Stimulated activated CD4-positive, alpha-beta T cell treated with anti-CD3 and anti-CD28 coated beads, Interleukin-4, amount 100 ng/mL, for 48 hours (primary cell): ENCODE measurements at places on chromosomes 13 and 19.
A peak's percentile ranks its signal among the peaks of the same experiment; 100 is the strongest.

DNA sequence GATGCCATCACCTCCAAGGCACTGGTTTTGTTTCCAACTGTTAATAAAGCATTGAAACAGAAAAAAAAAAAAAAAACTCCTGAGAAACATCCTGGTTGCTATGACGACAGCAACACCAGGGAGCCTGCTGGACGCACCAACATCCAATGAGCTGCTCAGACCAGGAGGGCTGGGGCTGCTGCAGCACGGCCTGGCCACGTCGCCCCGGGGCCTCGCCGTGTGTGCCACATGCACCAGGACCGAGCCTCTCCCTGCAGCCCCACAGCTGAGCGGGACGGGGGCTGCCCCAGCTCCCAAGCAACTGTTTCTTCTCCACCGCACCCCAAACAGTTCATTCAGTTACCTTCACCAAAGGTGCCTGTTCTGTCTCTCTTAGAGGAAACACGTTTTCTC lies 54.5 kb downstream of the RASA3 start:
- DNase-seq: no peak

- no peak for DNase-seq
These were observed 3.1 kb upstream of the BEST2 start for GRCh38 chr19:12748489-12748888.

GRCh38 chr19:45668342-45668871 lies 386 bp downstream of the GIPR start:
- DNase-seq: peak; percentile 17

DNA sequence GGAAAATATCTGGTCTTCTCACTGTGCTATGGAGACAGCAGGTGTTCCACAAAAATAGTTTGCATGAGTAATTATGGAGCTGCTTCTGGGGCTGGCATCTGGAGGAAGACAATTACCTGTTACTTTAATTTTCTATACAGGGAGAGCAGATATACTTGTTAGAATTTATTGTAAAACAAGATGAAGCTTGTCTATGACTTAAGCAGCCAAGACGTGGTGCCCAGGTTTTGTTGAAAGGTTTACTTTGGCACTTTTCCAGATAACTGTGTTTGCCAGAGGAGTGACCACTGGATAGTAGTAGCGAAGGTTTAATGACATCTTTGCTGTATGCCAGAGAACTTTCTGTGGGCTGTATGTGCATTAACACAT lies 134.5 kb upstream of the KL start:
- DNase-seq: no peak

- DNase-seq: no peak
These were observed 24.6 kb downstream of the ARHGAP35 start for GRCh38 chr19:46885411-46885810.

DNA sequence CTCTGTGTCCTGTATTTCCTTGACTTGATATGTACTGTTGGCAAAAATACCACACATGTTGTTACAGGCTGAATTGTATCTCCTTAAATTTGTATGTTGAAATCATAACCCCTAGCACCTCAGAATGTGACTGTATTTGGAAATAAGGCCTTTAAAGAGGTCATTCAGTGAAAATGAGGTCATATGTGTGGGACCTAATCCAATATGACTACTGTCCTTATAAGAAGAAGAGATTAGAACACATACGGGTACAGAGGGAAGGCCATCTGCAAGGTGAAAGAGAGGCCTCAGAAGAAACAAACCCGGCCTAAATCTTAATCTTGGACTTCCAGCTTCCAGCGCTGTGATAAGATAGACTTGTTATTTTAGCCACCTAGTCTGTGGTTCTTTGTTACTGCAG lies 202.5 kb downstream of the NUFIP1 start:
- no peak for DNase-seq

- DNase-seq: no peak
These were observed 125.1 kb upstream of the SPATA13 start for GRCh38 chr13:24035411-24035810.

GRCh38 chr13:105602956-105603670 lies 932.3 kb downstream of the EFNB2 start:
- no peak for DNase-seq

- DNase-seq: no peak
These were observed 187.8 kb downstream of the LHFPL6 start for GRCh38 chr13:39415008-39415802.

GRCh38 chr19:47839913-47840312 lies 18.2 kb downstream of the CRX start:
- no peak for DNase-seq

DNA sequence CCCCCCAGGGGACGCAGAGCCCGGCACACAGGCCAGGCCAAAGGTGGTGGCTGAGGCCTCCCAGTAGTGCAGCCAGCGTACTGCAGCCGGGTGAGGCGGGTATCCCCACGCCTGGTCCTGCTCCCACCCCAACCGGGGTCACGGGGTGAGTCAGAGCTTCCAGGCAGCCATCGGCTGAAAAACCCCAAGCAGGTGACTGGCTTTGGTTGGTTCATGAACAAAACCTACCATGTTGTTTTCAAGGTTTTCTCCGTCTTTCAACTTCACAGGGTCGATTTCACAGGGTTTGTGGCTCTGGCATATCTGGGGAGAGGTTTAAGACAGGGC lies 42.1 kb upstream of the C13orf46 start:
- DNase-seq: no peak

GRCh38 chr13:46087481-46087880 lies 17.4 kb downstream of the CPB2 start:
- no peak for DNase-seq

DNA sequence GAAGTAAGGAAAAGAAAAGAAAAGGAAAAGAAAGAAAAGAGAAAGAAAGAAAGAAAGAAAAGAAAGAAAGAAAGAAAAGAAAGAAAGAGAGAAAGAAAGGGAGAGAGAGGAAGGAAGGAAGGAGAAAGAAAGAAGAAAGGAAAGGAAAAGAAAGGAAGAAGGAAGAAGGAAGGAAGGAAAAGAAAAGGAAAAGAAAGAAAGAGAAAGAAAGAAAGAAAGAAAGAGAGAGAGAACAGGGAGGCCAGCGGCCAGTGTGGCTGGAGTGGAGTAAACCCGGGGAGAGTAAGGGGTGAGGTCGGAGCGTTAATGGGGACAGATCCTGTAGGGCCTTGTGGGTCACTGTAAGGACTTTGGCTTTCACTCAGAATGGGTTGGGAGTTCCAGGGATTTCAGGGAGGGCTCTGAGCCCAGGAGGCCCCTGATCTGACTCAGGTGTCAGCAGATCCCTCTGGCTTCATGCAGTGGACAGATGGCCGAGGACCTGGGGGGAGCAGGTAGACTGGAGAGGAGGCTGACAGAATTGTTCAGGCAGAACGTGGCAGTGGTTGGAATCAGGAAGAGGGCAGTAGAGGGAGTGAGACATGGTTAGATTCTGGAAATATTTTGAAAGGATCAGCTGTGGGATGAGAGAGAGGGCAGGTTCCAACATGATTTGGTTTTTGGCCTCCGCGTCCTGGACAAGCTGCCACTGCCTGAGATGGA lies 19.8 kb upstream of the FXYD3 start:
- DNase-seq: no peak

DNA sequence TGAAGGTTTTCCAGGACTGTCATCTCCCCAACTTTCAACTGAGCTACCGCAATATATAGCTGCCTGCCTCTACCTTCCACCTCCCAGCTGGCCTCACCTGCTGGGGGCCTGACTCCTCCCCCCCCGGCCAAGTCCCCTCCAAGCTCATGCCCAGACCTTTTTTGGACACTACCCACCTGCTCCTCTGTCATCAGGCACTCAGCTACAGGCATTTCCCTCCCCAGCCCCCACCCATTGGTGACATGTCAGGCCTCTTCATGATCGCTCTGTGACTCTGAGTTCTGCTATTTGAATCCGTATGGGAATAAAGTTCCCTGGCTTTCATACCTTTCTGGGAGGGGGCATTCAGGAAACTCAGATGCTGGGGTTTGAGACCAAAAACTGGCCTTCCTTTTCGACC lies 1.8 kb downstream of the PRKACA start:
- DNase-seq: no peak

DNA sequence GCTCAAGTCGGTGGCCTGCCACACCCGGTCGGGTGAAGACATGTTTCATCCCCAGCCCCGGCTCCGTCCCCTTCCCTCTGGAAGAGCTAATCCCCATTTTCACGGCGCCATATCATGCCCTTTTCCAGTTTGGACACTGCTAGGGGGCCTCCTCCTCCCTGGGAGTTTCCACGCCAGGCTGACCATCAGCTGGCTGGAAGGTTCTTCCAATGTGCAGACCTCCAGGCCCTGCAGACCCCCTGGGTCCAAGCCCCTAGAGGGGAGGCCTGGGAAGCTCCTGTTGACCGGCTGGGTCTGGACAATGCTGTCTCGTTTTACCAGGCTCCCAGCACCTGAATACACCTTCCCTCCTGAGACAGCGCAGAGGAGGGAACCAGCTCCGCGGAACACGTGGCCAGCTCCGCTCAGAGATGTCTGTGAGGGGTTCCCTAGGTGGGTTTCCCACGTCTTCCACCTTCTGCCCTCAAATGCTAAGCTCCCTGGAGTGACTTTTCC lies 44.7 kb upstream of the RANBP3 start:
- no peak for DNase-seq

DNA sequence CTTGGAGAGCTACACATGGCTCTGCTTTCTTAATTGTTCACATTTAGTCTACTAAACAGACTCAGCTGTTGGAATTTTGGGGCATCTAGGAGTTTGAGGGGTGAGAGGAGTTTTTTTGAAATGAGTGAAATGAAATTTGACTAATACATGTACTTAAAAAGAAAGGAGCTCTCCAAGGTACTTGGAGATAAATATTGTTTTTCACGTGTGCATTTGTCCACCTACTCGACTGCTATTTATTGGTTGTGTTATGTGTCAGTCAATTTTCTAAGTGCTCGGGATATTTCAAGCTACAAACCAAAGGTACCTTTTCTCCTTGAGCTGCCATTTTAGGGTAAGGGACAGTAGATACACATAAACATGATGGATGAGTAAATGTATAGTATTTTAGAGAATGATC lies 697.0 kb downstream of the LIG4 start:
- no peak for DNase-seq

- DNase-seq: no peak
These were observed 330.7 kb downstream of the PCDH20 start for GRCh38 chr13:61084988-61085387.

DNA sequence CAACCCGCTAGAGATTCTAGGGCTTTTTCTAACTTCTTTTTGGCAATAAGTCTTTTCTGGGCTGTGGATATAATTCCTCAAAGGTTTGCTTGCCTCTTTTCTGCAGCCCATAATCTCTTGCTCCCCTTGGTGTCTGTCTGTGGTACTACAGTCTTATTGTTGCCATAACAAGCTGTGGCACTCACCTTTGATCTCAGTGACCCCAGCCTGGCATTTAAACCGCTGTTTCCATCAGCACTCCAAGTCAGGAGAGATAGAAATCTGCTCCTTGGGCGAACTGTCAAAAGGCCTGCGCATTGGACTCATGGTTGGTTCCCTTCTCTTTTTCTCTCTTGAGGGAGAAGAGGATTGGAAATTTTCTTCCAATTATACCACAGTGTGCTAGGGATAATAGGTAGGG lies 14.5 kb upstream of the MPHOSPH8 start:
- DNase-seq: no peak

DNA sequence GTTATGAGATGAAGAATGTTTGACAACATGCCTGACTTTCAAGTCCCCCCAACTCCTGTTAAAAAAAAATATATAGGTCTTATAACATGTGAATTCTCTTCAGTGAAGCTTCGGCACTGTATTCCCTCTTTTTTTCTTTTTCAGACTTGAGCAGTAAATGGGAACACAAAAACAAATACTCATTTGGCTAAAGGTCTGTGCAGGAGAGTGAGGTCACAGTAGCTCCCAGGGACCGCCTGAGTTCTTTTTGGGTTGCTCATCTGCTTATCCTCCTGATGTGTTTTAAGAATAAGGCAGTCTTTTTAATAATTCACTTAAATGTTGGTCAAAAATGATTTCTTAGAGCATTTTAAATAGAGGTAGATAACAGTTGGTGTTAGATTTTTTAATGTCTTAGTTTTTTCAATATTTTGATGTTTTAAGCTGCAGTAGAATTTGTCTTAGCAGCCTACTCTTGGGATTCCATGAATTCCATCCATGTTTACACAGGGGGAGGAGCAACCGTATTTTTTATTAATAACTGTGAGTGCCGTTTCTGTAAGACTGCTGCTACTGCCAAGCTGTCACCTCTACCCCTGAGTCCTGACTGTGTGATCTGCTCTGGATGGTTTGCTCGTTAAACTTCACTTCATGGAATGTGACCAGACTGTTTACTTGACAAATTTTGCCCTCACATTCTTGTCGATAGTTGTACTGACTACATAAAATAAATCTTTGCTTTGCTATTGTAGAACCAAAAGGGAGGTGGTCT lies 14.9 kb downstream of the HNRNPM start:
- DNase-seq: no peak

DNA sequence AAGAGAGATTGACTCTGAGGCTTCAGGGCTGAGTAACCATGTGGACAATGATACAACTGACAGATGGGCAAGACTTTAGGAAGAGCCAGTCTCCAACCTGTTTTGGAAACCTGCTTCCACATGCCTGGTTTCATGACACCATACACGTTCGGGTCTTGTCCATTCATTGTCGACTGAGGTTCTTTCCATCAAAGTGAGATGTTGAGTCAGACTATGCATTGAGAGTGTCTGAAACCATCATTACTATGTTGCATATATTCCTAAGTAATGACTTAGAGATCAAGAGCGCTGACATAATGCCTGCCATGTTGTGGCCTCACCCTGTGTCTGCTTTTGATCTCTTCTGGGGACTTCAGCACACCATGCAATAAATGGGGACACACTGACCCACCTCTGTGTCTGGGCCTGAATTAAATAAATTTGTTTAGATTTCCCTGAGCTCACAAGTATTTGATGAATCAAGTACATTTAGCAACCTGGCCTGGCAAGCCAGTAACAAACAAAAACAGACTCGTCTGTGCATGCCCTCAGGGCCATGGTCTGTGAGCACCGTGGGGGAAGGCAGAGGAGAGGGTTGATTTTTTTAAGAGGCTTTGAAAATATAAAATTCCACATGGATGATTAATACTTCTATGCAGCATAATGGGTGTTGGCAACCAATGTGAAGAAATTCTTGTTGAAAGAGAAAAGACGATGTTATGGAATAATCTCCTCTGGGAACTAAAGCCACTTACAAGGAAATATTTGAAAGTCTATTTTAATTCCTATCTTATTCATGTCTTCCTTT lies 49.9 kb upstream of the UBAC2 start:
- DNase-seq: no peak

DNA sequence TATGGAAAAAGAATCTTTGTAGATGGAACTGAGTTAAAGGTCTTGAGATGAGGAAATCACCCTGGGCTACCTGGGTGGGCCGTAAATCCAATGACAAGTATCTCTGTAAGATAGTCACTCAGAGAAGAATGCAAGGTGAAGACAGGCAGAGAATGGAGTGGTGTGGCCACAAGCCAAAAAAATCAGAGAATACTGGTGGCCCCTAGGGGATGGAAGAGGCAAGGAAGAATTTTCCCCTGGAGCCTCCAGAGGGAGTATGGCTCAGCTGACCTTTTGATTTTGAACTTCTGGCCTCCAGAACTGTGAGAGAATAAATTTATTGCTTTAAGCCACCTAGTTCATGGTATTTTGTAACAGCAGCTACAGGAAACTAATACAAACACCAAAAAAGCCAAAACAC lies 32.7 kb upstream of the CSNK1A1L start:
- no peak for DNase-seq

GRCh38 chr19:50696094-50696483 lies 23.5 kb downstream of the SHANK1 start:
- no peak for DNase-seq

GRCh38 chr13:44237276-44237767 lies 136.3 kb upstream of the SERP2 start:
- no peak for DNase-seq
